ENCODE measurements at places on chromosomes 12 and 14.

GRCh38 chr12:106914796-106915634 is 40.7 kb upstream of the TMEM263 start:
- DNase-seq, result no peak

GRCh38 chr14:21868442-21869046 is 194.9 kb upstream of the OR4E1 start:
- no peak for DNase-seq

- DNase-seq, result no peak
These were observed 491.2 kb upstream of the FLRT2 start for GRCh38 chr14:85038526-85039352.

DNA sequence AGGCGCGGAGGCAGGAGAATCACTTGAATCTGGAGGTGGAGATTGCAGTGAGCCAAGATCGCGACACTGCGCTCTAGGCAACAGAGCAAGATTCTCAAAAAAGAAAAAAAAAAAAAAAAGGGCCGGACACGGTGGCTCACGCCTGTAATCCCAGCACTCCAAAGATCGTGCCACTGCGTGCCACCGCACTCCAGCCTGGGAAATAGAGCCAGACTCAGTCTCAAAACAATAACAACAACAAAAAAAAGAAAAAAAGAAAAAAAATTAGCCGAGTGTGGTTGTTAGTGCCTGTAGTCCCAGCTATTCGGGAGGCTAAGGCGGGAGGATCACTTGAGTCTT is 470 bp upstream of the RPL6 start:
- DNase-seq, result no peak

DNA sequence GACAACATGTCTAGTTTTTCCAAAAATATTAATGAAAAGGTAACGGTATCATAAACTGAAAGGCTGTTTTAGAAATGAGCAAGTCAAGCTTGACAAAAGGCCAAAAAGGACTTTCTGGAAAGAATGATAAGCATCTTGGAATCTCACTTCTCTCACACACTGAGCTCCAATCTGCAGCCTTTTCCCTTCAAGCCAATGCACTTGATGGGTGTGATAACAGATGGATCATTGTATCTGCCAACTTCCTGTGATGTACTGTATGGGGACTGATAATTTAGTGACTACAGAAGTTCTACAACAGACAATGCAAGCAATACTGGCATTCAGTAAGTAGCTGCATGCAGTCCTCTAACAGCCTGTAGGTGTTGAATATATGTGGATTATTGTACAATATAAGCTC is 147.1 kb downstream of the MED13L start:
- peak; percentile 69 for DNase-seq

DNA sequence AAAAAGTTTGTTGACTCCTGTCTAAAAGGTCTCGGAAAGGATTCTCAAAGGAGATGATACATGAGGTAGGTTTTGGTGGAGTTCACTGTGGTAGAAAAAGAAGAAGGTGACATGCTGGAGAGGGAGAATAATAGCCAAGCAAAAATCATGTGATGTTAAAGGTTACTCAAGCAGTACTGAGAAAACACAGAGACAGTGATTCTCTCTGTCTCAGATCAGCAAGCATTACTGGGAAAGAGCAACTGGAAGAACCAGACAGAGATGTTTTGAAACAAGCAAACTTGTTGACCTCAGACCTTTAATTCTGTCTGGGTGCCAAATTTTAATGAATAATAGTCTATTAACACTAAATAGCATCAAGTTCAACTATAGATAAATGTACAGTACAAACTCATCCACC is 183.5 kb upstream of the PLEKHG7 start:
- no peak for DNase-seq

DNA sequence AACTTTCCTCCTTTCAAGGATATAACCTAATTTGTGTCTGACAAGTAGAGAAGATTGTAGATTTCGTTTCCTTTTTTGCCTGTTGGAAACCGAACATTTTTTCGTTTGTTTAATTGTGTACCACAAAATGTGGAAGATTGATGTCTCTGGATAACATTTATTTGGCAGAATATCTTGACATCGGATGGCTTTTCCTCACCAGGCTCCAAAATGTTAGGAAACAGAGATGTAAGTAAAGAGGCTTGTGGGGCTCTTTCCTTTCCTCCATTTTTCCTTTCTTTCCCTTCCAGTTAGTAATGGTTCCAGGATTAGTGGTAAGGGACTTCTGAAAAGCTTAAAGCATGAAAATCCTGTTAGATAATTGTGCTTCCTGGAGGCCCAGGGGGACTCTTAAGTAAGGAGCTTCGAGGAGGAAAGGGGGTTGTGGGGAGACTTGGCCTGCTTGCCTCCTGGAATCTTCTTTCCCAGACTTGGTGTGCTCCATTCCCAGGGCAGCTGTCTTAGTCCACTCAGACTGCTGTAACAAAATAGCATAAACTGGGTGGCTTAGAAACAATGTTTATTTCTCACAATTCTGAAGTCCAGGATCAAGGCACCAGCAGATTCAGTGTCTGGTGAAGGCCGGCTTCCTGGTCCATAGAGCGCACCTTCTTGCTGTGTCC is 243.1 kb upstream of the PWP1 start:
- DNase-seq, result no peak

GRCh38 chr12:2498964-2499500 is 295.7 kb upstream of the FKBP4 start:
- no peak for DNase-seq

GRCh38 chr14:87391066-87391465 is 601.9 kb downstream of the GALC start:
- no peak for DNase-seq

- DNase-seq, result no peak
These were observed 302.7 kb downstream of the CCER1 start for GRCh38 chr12:90652280-90652679.

GRCh38 chr12:121009741-121010140 is 6.5 kb downstream of the C12orf43 start:
- DNase-seq, result no peak

GRCh38 chr12:51244269-51244668 is 5.6 kb downstream of the DAZAP2 start:
- no peak for DNase-seq

DNA sequence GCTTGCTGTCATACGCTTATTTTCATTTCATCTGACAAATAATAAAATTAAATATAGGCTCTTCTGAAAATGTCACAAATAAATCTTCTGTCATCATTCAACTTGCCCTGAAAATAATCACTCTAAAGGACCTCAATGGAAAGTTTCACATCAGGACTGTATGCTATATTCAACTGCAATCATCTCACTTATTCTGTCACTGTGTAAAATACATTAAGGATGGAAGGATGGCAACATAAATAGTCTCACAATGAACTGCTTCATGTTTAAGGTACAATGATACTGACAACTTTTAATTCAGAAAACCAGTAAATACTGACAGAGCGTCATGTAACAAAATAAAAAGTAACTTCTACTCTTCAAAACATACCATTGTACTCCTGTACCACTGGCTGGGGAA is 82.1 kb downstream of the CEP83 start:
- DNase-seq, result no peak

DNA sequence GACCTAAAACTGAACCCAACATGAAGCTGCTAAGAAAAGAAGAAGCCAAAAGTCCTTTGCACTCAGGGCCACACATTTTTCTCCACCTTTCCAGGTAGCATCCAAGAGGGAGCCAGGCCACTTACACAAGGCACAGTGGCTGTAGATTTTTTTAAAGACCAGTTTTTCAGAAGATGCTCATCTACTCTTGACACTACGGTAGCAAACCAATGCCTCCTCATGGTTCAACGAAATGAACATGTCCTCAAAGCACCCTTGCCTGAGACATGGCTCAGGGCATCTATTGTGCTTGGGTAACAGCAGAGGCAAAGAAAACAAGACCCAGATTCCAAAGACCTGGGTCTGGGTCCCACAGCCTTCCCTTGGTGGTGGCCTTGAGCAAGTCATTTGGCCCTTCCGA is 22.3 kb downstream of the PRIMA1 start:
- DNase-seq, result no peak

GRCh38 chr12:109609342-109609741 is 35.7 kb downstream of the MVK start:
- DNase-seq, result no peak

GRCh38 chr14:104931771-104932675 is 7.3 kb downstream of the PLD4 start:
- no peak for DNase-seq

DNA sequence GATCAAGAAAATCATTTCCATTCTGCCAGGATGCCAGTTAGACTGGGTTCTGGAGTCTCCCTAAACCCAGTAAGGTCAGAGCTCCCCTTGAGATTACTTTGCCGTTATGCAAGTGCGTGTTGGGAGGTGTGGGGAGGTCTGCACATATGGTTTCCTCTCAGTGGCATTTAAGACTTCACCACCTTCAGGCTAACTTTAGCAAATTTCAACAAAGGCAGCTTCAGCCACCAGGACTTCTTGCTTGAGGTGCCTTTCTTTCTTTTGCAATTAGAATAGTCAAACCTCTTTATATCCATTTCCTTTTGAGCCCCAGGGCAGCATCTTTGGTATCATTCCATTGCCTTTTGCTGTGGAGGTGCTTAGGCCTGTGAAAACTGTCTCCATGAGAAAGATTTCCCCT is 117.2 kb upstream of the CCND2 start:
- DNase-seq, result no peak

DNA sequence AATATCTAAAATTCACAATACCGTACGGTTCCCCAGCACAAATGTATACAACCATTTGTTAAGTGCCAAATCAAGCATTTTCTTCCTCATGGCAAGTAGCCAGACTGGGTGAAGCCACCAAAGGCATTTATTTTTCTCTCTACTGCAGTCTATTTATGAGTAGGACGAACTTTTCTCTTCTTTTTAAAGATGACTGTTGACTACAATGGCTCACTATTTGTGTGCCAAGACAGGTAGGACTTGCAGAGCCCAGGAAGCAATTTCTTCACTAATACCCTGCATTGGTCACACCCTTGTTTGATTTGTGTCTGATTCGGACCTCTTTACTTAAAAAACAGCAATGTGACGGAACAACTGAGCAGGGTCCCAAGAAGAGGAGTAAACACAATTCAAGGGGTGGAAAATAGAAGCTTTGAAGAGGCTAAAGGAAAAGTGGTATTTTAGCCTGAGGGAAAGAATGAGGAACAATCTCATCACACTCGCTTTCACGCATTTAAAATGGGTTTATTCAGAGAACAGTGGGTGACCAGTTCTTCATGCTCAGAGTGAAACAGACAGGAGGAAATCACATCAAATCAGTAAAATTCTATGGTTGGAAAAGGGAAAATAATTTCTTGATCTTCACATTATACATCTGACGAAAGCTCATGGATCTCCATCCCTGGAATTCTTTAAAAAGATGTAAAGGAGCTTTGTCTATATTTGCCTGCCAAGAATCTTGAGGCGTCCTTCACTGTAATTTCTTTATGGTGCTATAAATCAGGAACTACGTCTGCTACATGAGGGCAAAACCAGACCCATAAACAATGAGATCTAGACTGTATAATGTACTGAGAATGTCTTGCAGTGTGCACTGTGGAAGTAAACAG is 183.8 kb downstream of the PPM1H start:
- no peak for DNase-seq

GRCh38 chr12:132066345-132066685 is 77.8 kb downstream of the DDX51 start:
- DNase-seq, result no peak
